ENCODE measurements at places on chromosomes 13 and 19.

GRCh38 chr13:113554333-113554700, 30.2 kb upstream of the TFDP1 start:
- no peak for DNase-seq

GRCh38 chr13:99279637-99280036, 21.5 kb upstream of the GPR18 start:
- no peak for DNase-seq

DNA sequence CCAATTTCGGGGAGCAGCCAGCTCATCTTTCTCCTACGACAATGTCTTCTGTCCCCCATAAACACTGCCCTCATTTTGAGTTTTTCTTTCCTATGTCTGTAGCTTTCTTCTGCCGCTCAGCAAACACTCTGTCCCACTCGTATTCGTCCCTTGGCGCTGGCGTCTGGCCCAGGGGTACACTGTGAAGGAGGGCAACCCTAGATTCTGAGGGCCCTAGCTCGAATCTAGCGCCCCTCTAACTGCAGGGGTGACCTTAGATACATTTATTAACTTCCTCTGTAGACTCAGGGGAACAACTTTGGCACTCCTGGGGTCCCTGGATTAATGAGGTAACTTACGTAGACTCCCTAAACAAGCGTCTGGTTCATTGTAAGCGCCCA, 677 bp upstream of the LRCH1 start:
- DNase-seq, result peak; percentile 12

DNA sequence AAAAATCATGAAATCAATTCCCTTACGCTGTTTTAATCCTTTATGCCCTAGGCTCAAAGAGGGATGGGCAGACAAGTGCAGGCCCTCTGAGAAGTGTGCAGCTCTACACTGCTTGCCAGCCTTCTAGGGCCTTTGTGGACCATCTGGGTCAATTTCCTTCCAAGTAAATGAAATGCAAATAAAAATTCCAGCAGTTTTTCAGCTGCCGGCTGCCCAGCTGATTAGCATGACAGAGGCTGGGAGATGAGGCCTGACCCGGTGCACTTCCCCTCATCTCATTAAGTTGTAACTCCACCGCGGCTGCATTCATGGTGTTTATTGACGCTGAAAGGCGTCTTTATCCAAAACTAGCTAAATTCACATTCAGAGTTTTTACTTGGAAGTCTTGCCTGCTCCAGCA, 47.5 kb upstream of the GSX1 start:
- peak; percentile 43 for DNase-seq

DNA sequence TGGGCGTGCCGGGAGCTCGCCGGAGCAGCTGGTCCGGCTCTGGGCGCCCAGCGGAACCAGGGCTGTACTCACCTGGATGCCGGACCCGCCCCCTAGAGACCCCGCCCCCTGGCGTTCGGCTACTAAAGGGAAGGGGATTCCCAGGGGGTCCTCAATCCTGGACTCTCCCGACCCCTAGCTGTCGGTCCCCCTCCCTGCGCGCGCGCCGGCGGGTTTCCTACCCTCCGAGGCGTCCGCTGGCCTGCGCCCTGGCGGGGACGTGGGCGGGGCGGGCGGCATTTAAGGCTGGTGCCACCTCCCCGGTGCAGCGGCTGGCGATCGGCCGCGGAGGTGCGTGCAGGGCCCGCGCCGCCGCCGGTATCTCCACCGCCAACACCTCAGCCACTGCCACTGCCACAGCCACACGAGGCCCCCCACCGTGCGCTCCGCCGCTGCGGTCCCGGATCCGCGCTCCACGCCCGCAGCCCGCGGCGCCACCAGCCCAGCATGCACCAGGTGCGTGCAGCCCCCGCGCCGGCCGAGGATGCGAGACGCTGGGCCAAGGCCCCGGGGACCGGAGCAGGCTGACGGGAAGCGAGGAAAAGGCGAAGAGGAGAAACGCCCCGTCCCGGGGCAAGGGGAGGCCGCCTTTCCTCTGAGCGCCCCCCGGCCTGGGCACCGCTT, at the start of gene ATP12A:
Gene ATP12A, plus strand, starts transcription at position 151 of the 663 bp plus-strand sequence. Its CDS starts 336 bp downstream, at position 487.
- no peak for DNase-seq

GRCh38 chr19:48469289-48469881, at the start of gene CYTH2:
Gene CYTH2, plus strand, starts transcription at chr19:48469369. Its CDS starts 139 bp downstream, at chr19:48469508.
- peak; percentile 78 for DNase-seq

GRCh38 chr19:38355728-38356725, 18.3 kb upstream of the PSMD8 start:
- DNase-seq, result no peak

DNA sequence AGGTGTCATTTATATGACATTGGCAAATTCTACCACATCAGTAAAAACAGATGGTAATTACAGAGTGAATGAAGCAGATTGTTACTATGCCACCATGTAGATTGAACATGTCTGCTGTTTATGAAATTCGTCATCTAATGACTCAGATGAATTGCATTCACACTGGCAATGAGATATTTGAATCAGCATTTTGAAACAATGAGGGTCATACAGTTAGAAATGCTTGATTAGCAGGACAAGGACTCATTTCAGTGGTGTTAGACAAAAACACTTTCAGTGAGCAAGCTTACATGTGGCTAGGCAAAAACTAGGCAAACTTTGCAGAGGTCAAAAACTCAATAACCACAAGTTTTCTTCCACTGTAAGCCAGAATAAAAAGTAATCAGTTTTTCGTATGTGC, 1165.0 kb downstream of the SLITRK1 start:
- no peak for DNase-seq

GRCh38 chr19:54029930-54030490, 33.7 kb downstream of the VSTM1 start:
- DNase-seq, result peak; percentile 73

- no peak for DNase-seq
Observed at GRCh38 chr19:40282920-40283319, 2.2 kb downstream of the AKT2 start.

- DNase-seq, result peak; percentile 70
Observed at GRCh38 chr13:98466634-98467236, 110.2 kb downstream of the STK24 start.

- peak; percentile 87 for DNase-seq
Observed at GRCh38 chr13:53200498-53201453, 172.2 kb downstream of the OLFM4 start.
